Stimulated activated CD8-positive, alpha-beta memory T cell treated with anti-CD3 and anti-CD28 coated beads, Interleukin-4, amount 100 ng/mL, for 1 hour (primary cell): ENCODE measurements at places on chromosomes 4 and X.

GRCh38 chr4:7108660-7109059 lies 40.8 kb upstream of the GRPEL1 start:
- DNase-seq, result no peak

DNA sequence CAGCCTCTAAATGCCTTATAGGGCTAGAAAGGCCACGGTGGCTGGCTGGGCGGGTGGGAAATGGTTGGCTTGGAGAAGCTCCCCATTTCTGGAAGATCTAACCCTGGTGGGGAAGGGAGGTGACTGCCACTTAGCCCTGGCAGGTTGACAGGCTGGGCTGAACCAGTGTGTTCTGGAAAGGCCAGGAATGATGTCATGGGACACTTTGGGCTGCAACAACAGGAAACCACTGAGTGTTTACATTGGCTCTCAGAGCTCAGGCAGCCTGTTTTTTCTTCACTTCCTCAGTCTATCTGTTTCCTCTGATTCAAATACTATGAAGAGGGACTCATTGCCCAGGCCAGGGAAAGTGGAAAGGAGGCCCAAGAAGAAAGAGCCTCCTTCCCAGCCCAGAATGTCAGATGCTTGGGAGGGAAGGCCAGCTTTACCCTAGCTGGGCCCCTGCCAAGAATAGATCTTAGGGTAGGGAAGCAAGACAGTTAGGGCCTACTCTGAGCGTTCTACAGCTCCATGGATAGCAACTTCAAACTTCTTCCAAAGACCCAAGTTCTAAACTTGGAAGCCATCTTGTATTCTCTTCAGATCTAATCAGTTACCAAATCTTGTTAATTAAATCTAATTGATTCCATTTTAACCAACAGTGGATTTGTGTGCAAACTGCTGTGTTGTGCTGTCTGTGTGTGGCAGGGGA lies 65.8 kb upstream of the MSN start:
- no peak for DNase-seq

DNA sequence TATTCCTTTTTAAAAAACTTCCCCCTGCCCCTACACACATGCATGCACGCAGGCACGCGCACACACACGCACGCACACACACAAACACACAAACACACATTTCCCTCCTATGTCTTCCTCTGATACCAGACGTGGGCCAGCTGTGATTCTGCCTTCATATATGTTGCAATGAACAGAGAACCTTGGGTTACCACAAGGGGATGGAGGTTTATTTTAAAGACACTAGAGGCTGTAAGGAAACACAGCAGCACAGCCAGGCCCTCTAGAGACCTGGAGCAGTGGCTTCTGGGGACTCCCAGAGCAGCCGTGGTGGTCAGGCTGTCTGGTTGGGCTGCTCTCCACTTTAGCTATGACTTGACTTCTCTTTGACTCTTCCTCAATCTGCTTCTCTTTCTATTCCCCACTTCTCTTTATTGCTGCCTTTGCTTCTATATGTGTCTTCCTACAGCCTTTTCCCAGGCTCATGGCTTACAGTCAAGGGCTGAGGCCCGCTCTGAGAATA lies 3.2 kb upstream of the TLR10 start:
- no peak for DNase-seq

DNA sequence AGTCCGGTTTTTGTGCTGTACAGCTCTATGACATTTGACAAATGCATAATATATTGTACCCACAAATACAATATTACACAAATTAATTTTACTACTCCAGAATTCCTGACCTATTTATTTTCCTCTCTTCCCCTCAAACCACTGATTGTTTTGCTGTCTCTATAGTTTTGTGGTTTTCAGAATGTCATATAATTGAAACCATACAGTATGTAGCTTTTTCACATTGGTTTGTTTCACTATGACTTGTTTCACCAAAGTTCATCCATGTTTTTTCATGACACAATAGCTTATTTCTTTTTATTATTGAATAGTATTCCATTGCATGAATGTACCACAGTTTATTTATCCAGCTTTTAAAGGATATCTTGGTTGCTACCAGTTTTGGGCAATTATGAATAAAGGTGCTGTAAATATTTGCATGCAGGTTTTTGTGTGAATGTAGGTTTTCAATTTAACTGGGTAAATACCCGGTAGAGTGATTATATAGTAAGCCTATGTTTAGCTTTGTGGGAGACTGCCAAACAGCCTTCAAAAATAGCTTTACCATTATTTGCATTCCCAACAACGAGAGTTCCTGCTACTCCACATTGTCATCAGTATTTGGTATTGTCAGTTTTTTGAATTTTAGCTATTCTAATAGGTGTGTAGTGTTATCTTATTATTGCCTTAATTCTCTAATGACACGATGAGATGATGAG lies 25.9 kb downstream of the RNF175 start:
- no peak for DNase-seq

GRCh38 chr4:148302416-148302815 lies 139.8 kb downstream of the NR3C2 start:
- no peak for DNase-seq

DNA sequence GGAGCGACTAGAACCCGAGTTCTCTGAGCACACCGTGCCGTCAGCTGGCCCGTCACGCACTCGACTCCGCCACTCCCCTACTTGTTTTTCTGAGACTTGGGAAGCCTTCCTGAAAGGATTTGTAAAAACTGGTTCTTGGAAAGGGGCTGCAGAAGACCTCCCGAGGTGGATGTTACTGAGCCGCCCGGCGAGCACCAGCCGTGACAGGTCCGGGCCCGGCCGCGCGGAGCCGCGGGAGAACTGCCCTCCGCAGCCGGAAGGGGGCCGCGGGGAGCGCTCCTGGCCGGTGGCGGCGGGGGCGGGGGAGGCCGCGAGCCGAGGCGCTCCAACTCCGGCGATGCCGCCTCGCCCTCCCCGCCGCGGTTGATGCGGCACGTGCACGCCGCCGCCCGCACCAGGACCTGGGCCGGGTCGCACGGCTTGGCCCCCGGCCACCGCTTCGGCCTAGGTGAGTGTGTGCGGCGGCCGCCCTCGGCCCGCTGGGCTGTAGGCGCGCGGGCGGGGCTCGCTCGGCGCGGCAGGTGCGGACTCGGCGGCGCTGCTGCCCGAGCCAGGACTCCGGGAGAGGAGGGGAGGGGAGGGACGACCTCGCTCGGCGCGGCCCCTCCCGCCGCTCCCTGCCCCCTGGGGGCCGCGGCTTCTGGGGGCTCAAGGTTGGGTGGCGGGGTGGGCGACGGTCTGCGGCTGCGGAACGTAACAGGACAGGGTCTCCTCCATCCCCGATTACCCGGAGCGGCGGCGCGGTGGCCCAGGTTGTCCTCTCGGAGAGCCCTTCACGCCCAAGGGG lies 1.7 kb downstream of the SPRY1 start:
- DNase-seq, result no peak

- no peak for DNase-seq
Observed at GRCh38 chr4:62709618-62710252, 1509.6 kb downstream of the ADGRL3 start.
